ENCODE measurements at places on chromosomes 7 and 10. TPM values are rescaled to one million over a fixed set of nuclear protein-coding genes. Genes with fewer than 3 reads are reported as not detected.

GRCh38 chr10:82208726-82209125 lies 333.7 kb downstream of the NRG3 start:
- DNase-seq = no peak

- no peak for DNase-seq
Observed at GRCh38 chr7:158458096-158458495, 129.5 kb downstream of the PTPRN2 start.

Gene OPN1SW
- total RNA-seq = not detected

Gene CBX3
- 370 TPM for total RNA-seq

Gene PAXIP1
- total RNA-seq = 30.0 TPM

GRCh38 chr7:36286688-36287087 lies 103.0 kb upstream of the ANLN start:
- no peak for DNase-seq

DNA sequence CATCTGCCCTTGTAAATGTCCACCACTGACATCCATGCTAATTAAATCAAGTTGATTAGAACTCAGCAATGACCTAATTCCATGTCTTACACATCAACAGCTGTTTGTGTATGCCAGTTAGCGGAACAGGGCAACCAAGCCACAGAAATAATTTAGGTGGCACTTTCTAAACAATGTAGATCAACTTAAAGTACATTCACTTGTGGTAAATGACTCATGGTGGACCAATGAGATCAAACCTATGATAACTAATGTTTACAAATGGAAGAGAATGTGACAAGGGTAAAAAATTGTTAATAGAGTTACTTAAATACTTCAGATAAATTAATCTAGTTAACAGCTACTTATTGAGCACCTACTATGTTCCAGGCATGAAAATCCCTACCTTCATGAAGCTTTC lies 63.1 kb upstream of the ICA1 start:
- no peak for DNase-seq

DNA sequence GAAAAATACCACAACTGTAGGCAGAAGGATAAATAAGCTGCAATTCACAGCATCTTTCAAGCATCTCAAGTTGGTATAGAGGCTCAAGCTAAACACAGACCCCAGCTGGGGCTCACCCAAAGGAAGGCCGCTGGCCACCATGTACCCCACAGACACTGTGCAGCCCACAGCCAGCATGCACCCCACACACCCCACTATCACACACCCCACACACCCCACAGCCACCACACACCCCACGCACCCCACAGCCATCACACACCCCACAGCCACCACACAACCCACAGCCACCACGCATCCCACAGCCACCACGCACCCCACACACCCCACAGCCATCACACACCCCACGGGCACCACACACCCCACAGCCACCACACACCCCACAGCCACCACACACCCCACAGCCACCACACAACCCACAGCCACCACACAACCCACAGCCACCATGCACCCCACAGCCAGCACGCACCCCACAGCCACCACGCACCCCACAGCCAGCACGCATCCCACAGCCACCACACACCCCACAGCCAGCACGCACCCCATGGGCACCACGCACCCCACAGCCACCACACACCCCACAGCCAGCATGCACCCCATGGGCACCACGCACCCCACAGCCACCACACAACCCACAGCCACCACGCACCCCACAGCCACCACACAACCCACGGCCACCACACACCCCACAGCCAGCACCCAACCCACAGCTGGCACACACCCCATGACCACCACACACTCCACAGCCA lies 214.7 kb downstream of the DNAJB6 start:
- DNase-seq = no peak

Gene PLPP4
- not detected for total RNA-seq

DNA sequence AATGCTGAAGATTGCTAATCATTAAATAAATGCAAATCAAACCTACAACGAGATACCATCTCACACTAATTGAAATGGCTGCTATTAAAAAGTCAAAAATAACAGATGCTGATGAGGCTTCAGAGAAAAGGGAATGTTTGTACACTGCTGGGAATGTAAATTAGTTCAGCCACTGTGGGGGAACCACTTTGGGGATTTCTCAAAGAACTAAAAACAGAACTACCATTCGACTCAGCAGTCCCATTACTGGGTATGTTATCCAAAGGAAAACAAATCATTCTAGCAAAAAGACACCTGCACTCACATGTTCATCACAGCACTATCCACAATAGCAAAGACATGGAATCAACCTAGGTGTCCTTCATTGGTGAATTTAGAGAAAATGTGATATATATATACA lies 379.0 kb upstream of the CNTNAP2 start:
- no peak for DNase-seq

GRCh38 chr10:71757399-71757922 lies 15.9 kb downstream of the VSIR start:
- no peak for DNase-seq

DNA sequence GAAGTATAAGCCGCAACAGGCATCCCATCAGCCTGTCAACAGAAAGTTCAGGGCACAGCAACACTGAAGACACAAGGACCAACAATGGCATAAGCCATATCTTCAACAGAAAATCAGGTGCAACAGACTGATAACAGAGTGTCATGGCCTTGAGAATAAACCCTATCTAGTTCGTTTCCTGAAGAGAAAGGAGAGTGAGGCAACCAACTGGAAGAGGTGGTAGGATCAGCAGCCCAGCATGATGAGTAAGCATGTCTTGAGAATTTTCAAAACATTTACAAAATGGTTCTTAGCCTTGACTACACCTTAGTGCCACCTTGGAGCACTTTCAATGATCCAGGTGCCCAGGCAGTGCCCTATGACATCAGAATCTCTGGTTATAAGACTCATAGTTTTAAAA lies 290.2 kb upstream of the SEMA3C start:
- no peak for DNase-seq

DNA sequence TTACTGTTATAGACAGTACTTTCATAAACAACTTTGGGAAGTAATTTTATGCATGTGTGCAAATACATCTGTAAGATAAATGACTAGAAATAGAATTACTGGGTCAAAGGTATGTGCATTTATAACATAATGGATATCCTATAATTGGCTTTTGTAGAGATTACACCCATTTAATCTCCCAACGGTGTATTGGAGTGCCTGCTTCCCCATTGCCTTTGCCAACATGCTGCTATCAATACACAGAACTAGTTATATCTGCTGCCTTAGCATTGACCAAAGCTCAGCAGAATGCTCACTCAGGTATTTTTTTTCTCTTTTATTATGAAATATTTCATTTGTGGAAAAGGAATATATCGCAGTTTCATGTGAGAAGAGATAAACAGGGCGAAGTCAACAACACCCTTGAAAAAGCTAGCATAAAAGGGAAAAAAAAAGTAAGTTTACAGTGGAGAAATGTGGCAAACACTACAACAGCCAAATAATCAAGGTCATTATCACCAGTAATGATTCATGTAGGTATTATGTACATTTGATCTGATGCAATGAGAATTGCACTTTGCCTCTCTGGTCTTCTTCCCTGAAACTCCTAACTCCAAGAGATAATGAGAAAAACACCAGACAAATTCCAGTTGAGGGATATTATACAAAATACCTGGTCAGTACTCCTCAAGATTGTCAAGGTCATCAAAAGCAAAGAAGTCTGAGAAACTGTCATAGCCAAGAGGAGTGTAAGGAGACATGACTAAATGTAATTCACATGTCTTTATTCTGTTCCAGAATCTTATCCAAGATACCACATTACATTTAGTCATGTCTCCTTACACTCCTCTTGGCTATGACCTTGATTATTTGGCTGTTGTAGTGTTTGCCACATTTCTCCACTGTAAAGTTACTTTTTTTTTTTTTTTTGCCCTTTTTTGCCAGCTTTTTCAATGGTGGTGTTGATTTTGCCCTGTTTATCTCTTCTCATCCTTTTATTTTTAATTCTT lies 36.8 kb downstream of the MARCHF5 start:
- DNase-seq = no peak

- no peak for DNase-seq
Observed at GRCh38 chr7:138832966-138833365, 35.0 kb upstream of the ATP6V0A4 start.

GRCh38 chr7:135236727-135237126 lies 3.1 kb downstream of the STRA8 start:
- DNase-seq = no peak

DNA sequence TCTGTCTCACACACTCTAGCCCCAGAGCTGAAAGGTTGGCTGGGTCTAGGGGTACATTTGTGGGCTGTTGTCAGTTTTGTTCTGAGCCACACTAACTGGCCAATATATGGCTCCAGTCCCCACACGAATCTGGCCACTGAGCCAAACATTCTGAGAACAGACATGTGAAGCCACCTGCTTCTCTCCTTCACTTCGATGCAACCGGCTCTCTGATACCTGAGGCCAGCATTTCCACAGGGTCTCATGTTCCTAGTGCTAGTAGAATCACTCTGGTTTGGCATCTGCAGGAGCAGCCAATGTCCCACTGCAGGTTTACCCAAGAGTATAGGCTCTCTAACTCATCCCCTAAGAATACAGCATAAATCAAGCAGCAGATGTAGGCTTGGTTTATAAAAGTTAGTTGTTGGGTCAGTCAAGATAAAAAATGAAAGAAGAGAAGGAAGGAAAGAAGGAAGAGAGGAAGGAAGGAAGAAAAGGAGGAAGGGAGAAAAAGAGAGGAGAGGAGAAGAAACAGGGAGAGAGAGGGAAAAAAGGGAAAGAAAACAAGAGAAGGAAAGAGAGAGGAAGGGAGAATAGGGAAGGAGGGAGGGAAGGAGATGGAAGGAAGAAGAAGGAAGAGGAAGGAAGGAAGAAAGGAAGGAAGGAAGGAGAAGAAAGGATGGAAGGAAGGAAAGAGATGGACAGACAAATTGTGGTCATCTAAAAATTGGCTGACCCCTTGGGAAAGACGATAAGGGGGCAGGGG lies 75.1 kb downstream of the STRA8 start:
- DNase-seq = no peak

DNA sequence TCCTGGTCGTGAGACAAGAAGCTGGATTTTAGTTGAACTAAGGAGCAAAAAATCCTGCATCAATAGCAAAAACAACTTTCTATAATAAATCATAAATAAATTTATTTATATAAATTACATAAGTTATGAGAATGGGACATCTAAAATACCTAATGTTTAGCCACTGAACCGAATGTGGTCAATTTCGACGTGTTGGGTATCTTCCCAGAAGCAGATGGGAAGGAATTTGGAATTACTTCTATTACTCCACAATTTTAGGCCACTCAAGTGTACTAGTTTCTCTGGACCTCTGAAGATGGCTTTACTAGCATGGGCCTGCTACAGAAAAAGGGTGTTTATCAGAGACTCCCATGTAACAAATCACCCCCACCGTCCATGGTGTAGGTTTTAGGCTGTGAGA lies 172.0 kb downstream of the PRPF18 start:
- no peak for DNase-seq

Gene UCN3
- total RNA-seq = not detected

Gene OR6B1
- not detected for total RNA-seq

GRCh38 chr7:90603346-90603745 lies 7.2 kb downstream of the CDK14 start:
- DNase-seq = no peak

- no peak for DNase-seq
Observed at GRCh38 chr7:78684201-78684600, 769.3 kb downstream of the MAGI2 start.

DNA sequence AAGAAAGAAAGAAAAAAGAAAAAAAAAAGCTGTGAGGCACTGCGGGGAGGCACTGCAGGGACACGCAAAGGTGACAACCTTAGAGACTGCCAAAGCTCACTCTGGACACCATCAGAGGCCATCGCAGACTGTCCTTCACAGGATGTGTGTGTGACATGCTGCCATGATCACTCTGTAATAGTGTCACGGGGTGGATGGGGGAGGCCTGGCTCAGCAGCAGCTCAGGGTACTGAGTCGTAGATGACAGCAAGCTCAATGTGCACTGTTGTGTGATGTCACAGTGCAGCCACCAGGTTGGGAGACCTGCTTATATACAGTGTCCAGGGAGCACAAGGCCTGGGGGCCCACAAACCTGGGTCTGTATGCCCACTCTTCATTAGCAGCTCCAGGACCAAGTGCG lies 83.3 kb downstream of the SLIT1 start:
- DNase-seq = no peak

Gene BTBD16
- total RNA-seq = not detected

Gene OLAH
- total RNA-seq = 1.2 TPM

Data from activated naive CD8-positive, alpha-beta T cell treated with anti-CD3 and anti-CD28 coated beads for 36 hours (primary cell).